ENCODE measurements at places on chromosomes 5 and 9. TPM values are rescaled to one million over a fixed set of nuclear protein-coding genes. Genes with fewer than 3 reads are reported as not detected.

PCDHGB1 gene
- total RNA-seq: 6.9 TPM

RPS23 gene
- 3,054 TPM for total RNA-seq

LVRN gene
- total RNA-seq: 1.5 TPM

C9 gene
- not detected for total RNA-seq

RORB gene
- 49.9 TPM for total RNA-seq

PCDHA10 gene
- 9.6 TPM for total RNA-seq

NOXA1 gene
- total RNA-seq: 2.0 TPM

FCN2 gene
- total RNA-seq: not detected

PROB1 gene
- total RNA-seq: 0.49 TPM

FOXI1 gene
- not detected for total RNA-seq

TRPM6 gene
- total RNA-seq: 0.74 TPM

BAAT gene
- under 0.01 TPM for total RNA-seq

MARCOL gene
- not detected for total RNA-seq

Data from temporal lobe (tissue), 4 donors.